LNCaP clone FGC (cell line): ENCODE measurements at places on chromosomes 2 and 18.
A peak's percentile ranks its signal among the peaks of the same experiment; 100 is the strongest.

DNA sequence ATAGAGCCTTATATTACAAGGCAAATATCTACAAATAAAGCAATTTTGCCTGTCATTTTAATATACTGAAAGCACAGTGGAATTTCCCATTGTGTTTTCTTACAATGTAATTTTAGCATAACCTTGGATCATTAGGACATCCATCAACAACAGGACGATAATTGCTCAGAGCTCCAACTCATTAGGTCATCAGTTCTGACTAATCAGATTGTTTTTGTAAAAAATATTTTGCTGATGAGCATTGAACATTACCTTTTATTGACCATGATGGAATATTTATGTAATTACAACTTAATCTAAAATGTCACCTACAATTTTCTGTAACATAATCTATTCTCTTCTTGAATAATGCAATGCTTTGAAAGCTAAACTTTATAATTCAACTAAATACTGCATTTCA, 215.3 kb upstream of the DSEL start:
- no peak for DNase-seq

DNA sequence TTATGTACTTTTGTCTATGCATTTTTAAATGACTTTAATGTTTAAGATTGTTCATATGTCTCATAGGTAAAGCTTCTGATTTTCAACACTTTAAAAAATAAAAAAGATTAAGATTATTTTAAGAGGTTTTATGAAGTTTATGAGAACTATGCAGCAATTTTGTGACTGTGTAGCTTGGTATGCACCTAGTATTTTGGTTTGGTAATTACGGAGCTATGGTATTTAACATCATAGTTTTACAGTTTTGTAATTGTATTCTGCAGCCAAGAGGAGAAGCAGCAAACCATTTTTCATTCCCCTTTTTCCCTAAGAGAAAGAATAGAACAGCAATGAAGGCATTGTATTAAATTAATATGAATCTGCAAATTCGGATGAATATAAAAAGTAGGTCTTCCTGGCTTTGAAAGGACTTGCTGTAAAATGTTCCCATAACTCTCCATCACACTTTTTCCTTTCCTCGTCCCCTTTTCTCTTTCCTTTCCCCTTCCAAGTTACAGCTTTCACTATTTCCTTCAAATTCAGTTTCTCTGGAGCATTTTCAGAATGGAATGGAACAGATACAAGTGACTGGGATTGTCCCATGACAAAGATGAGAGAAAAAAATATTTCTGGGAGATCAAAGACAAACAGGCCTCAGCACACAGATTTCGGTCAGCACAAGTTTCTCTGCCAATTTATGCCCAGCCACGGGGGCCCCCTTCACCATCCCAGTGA, 26.1 kb upstream of the PIEZO2 start:
- no peak for DNase-seq

- no peak for DNase-seq
Measured at GRCh38 chr2:146244131-146244530, 1600.7 kb upstream of the ACVR2A start.

DNA sequence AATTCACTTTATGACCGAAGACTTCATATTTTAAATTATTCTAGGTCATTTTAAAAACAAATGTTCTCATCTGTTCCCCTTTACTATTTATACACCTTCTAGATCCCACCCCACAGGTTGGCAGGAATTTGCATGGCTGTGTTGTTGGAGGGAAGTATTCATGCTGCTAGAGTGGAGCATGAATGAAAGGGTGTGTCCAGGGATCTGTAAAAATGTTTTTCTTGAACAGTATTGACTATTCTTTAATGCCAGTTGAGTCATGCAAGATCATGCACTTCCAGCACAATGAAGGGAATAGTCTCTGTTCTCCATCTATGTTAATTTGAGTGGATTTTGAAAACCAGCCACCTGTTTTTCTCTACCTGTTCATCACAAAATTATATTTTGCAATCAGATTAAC, 52.0 kb upstream of the COL3A1 start:
- no peak for DNase-seq

DNA sequence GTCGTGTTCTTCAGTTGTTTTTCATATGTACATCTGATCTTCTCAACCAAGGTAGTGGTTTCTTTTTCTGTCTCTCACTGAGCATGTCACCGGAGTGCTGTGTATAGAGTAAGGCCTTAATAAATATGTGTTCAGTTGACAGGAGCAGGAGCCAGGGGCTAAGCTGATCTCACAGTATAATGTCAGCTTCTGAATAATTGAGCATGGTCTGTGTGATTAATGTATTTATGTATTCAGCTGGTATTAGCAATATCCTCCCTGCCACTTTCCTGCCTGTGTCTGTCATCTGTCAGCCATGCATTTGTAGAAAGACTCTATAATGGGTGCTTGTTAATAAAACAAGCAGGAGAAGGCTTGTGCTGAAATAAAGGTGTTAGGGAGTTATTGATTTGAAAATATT, 198.9 kb downstream of the ADCYAP1 start:
- no peak for DNase-seq

- DNase-seq: no peak
Measured at GRCh38 chr18:67600181-67601180, 84.0 kb upstream of the DSEL start.

GRCh38 chr2:43838560-43839267, at the start of the genes ABCG5 and ABCG8:
Gene ABCG5, minus strand, starts transcription at chr2:43838839. Its CDS starts 160 bp downstream, at chr2:43838679.
Gene ABCG8, plus strand, starts transcription at chr2:43838971. Its CDS starts 83 bp downstream, at chr2:43839054.
- DNase-seq: no peak

- no peak for DNase-seq
Measured at GRCh38 chr18:56065086-56065485, 477.1 kb upstream of the TCF4 start.

DNA sequence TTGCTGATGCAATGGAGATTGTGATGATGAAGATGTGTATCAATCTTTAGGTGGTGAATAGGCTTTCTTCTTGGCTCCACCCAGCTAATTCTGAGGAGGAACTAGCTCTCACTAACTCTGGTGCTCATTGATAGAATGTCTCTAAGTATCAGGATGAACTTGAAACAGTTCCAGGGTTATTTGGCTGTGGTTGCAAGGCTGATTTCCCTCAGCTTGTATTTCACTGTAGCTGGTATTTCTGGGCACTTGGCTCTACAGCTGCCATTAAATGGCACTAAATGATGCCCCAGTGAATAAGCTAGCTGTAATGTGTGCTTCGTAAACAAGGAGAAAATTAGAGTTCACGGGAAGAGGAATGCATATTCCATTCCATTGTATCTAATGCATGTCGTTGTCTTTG, 241.2 kb downstream of the RPIA start:
- no peak for DNase-seq

DNA sequence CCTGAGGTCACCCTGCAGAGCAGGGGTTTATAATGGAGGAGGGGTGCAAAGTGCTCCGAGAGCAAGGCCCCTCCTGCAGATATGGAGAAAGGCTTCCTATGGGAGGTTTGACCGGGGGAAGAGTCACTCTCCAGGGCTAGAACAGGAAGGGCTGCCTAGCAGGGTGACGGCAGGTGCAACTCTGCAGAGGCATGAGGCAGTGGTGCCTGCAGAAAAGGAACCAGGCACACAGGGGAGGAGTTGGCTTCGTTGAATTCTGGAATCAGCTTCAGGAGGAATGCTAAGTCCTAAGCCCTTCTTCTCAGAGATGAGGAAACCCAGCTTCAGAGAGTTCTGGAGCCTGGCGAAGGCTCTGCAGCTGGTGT, 17.5 kb upstream of the HPCAL1 start:
- no peak for DNase-seq

DNA sequence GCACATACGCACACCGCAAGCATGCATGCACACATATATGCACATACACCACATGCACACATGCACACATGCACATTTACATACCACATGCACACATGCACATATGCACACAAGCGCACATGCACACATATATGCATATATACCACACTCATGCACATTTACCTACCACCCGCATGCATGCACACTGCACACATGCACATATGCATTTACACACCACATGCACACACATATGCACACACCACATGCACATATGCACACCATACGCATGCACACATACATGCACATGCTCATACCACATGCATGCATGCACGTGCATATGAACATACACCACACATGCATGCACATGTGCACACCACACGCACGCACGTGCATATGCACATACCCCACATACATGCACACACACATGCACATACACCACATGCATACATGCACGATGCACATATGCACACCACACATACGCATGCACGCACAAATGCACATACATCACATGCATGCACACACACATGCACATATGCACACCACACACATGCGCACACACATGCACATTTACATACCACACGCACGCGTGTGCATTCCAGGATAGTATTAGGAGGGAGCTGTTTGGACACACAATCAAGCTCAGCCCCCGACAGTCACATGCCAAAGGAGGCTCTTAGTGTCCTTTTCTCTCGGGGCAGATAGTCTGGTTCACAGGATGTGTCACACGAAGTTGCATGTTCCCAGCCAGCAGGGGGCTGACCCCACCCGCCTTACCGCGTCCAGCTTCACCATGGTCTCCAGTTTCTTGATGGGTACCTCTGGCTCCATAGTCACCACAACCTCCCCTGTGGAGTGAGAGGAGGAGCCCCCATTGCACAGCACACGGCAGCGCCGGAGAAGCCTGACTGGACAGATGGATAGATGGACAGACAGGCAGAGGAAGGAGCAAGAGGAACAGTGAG, 5.9 kb downstream of the OTOF start:
- no peak for DNase-seq

- DNase-seq: no peak
Measured at GRCh38 chr2:205681401-205682238, 681 bp upstream of the NRP2 start.

DNA sequence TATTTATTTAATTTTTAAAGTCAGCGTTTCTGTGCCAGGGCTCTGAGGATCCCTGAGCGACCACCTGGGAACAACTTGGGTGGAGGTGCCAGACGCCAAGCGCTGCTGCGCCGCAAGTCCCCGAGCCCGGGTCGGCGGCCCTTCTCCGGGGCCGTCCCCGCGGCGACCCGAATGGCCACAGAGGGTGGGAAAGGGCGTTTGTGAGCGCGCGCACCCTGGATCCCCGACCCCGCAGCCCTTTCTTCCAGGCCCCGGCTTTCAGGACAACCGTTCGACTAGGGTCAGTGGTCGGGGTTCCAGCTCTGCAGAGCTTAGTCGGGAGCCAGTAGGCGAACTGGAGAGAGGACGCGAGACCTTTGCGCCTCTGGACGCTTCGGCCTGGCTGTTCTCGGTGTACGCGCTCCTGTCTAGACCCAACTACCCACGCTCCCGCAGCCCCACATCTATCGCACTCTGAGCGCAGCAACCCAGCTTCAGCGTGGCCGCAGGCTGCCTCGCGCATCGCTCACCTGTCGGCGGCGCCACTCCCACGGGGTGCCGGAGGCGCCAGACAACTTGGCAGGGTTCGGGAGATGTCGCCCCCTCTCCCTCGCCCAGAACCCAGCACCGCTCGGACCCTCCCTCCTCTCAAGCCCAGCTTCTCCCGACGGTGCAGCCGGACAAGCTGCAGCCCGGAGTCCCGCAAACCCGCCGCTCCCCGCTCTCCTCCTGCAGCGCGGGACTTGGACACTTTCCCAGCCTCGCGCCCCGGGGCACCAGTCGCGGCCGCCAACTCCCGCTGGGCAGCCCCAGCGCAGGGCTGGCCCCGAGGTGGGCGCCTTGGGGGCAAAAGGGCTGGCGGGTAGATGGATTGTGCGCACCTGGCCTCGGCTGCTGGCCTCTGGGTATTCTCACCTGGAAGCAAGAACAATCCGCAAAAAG, 758 bp downstream of the LYPD1 start:
- no peak for DNase-seq

DNA sequence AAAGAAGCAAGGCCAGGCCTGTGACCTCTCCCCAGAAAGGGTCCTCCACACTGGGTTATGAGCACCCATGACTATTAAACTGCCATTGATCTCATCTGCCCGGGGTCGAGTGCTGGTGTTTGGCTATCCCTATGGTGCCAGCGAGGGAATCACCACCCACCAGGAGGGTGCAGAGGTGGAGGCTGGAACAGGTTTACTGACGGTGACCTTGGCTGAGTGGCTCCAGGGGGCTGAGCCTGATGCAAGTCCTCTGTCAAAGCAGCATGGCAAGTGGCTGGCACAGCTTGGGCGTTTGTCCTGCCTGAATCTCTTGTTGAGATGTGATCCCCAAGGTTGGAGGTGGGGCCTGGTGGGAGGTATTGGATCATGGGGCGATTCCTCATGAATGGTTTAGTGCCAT, 196.4 kb upstream of the HDAC4 start:
- no peak for DNase-seq

DNA sequence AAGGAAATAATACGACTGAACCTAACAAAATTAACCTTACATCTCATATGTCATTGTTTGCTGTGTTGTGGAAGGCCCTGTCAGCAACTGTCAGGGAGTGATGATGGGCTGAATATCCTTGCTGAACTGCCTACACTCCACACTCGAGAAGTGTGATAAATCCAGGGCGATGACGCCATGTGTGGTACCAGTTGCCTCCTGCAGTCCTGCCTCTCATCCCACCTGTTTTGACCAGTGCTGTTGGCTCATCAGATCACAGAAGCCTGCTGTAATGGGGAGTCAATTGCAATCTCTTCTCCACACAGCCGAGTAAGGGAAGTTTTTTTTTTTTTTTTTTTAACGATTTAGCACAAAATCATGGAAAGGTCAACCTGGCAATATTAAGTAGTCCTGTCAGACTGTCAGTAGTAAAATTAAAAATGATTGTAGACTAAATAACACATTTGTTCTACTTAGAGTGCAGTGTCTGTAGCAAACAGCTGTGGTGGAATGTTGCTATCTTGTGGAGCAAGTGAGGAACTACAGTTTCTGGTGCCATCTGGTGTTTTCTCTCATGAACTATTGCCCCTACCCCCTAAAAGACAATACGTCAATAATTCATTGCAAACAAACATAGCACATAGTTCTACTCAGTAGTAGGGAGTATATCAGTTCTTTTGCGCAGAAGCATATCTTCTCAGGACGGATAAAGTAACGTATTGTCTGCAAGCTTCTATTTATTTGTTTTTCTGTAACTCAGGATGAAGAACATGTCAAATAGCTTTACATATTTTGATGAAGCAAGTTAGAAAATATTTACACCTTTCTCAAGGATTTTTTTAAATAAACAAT, 347.6 kb downstream of the CTNNA2 start:
- no peak for DNase-seq

DNA sequence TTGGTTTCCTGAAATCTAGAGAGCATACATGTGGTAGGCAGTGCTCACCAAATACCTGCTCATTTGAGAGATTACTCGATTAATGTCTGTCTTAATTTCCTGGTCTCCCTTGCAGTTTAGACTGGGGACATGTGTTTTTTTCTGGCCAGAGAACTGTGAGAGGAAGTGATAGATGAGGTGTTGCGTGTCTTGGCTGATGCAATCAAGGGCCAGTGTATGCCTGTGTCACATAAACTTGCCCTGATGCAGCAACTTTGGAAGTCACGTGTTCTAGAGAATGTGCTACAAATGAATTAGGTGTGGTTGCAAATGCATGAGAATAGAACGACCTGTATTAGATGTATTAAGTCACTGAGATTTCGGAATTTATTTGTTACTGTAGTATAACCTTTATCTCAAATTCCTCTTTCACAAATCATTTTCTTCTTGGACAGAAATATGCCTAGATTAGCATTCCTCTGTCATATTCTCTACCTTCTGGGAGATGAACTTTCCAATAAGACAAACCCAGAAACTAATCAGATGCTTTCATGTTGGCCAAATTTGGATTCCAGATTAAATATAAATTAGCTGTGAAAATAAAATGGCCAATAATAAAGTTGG, 9.9 kb upstream of the IL1A start:
- DNase-seq: peak; percentile 25
